ENCODE measurements at places on chromosomes 11 and 22.

DNA sequence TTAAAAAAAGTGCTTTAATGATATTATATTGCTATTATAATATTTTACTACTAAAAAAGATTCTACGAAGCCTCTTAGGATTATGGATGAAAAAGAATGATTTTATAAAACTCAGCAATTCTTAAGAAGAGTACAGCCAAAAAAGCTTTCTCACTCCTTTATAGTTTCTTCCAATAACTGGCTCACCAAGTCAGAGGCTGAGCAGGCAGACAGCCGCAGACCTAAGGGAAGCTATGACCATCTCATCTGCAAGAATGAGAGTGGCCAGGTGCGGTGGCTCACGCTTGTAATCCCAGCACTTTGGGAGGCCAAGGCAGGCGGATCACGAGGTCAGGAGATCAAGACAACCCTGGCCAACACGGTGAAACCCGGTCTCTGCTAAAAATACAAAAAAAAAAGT is 12.7 kb upstream of the EMID1 start:
- no peak for DNase-seq

GRCh38 chr11:74321487-74322188 is 10.2 kb upstream of the P4HA3 start:
- DNase-seq = peak; percentile 54

- no peak for DNase-seq
These were observed 12.2 kb downstream of the SMTN start for GRCh38 chr22:31093086-31093850.

DNA sequence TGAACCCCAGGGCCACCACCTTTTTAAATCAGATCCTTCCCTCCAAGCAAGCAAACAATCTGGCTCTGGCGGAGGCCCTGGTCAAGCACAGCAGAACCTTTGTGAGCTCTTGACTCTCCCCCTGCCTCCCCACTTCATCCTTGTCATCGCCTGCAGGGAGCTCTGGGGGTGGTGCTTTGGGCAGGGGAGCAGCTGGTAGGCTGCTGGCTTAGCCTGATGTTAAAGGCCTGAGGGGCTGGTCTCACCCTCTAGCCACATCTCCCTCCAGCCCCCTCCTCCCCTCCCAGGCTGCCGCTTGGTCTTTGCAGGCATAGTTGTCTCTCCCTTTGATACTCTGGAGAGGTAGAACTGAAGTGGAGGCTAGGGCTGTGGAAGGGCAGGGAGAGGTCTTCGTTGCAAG is 50.9 kb downstream of the THAP12 start:
- DNase-seq = no peak

GRCh38 chr11:5224538-5225479 is 2.1 kb downstream of the HBB start:
- no peak for DNase-seq

DNA sequence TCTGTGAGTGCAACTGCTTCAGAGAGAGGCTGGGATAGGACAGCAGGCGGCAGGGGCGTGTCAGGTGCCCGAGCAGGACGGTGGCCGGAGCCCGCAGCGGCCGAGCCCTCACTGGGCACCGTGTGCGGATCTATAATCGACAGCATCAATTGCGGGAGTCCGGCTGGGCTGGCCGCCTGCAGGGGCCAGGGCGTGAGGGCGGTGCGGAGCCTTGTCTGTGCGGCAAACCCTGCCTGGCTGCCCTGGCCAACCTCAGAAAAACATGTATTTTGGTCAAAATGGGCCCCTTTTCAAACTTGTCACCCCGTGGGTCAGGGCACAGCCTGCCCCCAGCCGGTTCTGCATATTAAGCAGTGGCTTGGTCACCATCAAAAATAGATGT is 91.3 kb upstream of the KCNQ1OT1 start:
- no peak for DNase-seq

GRCh38 chr11:116414357-116414880 is 358.4 kb downstream of the BUD13 start:
- no peak for DNase-seq

- DNase-seq = no peak
These were observed 6.9 kb downstream of the TNNT3 start for GRCh38 chr11:1926156-1927025.

GRCh38 chr11:122661182-122661945 is 5.8 kb downstream of the UBASH3B start:
- no peak for DNase-seq

- no peak for DNase-seq
These were observed 41.2 kb upstream of the POLD3 start for GRCh38 chr11:74550991-74551753.

- DNase-seq = peak; percentile 67
These were observed 1.0 kb downstream of the CCDC85B start for GRCh38 chr11:65891219-65892136.

- no peak for DNase-seq
These were observed 254.5 kb upstream of the NARS2 start for GRCh38 chr11:78829146-78829545.

DNA sequence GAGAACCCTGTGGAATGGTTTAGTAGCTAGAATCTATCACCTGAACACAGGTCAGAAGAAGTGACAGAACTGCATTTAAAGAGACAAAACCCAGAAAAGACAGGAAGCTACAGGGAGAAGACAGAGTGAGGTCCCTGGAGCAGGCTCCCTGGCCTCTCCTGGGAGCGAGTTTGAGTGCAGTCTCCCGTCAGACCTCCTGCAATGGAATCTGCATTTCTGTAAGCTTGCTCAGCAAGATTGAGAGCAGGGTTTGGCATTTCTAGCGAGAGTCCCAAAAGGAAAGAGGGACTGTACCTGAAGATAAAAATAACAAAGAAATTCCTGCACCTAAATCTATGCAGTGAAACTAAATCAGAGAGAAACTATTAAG is 74.2 kb downstream of the MORC2 start:
- no peak for DNase-seq

GRCh38 chr11:131331010-131331409 is 39.4 kb upstream of the NTM start:
- no peak for DNase-seq

- peak; percentile 36 for DNase-seq
These were observed 587 bp upstream of the ALDH3B1 start for GRCh38 chr11:68009391-68010089.

DNA sequence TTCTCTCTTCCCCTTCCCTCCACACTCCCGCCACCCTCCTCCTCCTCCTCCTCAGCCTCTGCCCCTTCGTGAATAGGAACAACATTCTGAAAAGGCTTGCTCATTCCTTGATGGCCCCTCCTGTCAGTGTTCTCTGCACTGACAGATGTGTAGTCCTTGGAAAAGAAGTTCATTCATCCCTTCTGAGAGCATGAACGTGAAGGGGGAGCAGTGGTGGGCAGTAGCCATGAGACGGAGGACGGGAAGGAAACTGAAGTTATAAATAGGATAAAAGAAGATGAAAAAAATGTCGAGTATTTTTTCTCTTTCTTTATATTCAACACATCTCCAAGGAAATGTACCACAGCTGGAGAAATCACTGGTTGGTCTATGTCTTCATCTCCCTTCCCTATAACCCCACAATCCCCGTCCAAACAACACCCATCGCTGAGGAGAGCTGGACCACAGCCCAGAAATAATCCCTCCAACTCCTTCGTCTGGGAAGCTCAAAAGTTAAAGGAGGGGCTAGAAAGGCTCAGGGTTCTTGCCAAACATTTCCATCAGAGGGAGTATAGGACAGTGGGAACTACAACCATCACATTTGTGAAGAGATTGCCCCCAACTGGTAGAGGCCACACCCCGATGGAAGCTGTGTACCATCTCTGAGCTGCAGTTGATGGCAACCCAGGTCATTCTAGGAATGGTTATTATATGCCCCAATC is 33.5 kb downstream of the ETS1 start:
- DNase-seq = peak; percentile 57

Measured in GM12865 (cell line).